H1 (cell line): ENCODE measurements at places on chromosomes 2 and 18. TPM values are rescaled to one million over a fixed set of nuclear protein-coding genes. Genes with fewer than 3 reads are reported as not detected.

- no peaks in the 10 kb centered on the region for H3K27me3 ChIP-seq
- H3K36me3 ChIP-seq: peaks cover 12% of the 10 kb centered on the region
- H3K4me3 ChIP-seq: no peak overlapping the region
- H3K4me1 ChIP-seq: peaks cover 17% of the 10 kb centered on the region
Observed at GRCh38 chr2:99442837-99443236, 47.0 kb downstream of the REV1 start.

- no peaks in the 10 kb centered on the region for H3K4me1 ChIP-seq
- no peaks in the 10 kb centered on the region for H3K36me3 ChIP-seq
- H3K4me3 ChIP-seq: no peak overlapping the region
- no peaks in the 10 kb centered on the region for H3K27me3 ChIP-seq
- peak; percentile 79 for DNase-seq
Observed at GRCh38 chr2:20509770-20510490, 63.1 kb downstream of the RHOB start.

GRCh38 chr2:235740821-235741220 is 247.0 kb downstream of the AGAP1 start:
- H3K27me3 ChIP-seq: no peaks in the 10 kb centered on the region
- no peaks in the 10 kb centered on the region; the same call in 1 of the 2 replicates for H3K36me3 ChIP-seq
- no peak overlapping the region for H3K4me3 ChIP-seq
- DNase-seq: peak; percentile 65
- no peak overlapping the region for H3K27ac ChIP-seq
- H3K4me1 ChIP-seq: no peaks in the 10 kb centered on the region; the same call in 1 of the 2 replicates

GRCh38 chr2:24107-24506 is 22.2 kb downstream of the FAM110C start:
- H3K4me3 ChIP-seq: no peak overlapping the region
- H3K27ac ChIP-seq: no peak overlapping the region
- DNase-seq: no peak
- H3K4me1 ChIP-seq: no peaks in the 10 kb centered on the region

The TOGARAM2 gene
- 0.59 and 1.4 TPM in 2 replicates for total RNA-seq

- H3K4me1 ChIP-seq: peaks cover 4% of the 10 kb centered on the region
- H3K27ac ChIP-seq: no peak overlapping the region
- H3K4me3 ChIP-seq: no peak overlapping the region
- no peaks in the 10 kb centered on the region for H3K36me3 ChIP-seq
- no peak for DNase-seq
Observed at GRCh38 chr18:59145055-59145454, 5.4 kb downstream of the SEC11C start.

- peaks cover 8% of the 10 kb centered on the region for H3K4me1 ChIP-seq
- no peaks in the 10 kb centered on the region for H3K27me3 ChIP-seq
- DNase-seq: peak; percentile 31
- H3K4me3 ChIP-seq: no peak overlapping the region
Observed at GRCh38 chr2:23566241-23567142, 181.5 kb downstream of the KLHL29 start.

DNA sequence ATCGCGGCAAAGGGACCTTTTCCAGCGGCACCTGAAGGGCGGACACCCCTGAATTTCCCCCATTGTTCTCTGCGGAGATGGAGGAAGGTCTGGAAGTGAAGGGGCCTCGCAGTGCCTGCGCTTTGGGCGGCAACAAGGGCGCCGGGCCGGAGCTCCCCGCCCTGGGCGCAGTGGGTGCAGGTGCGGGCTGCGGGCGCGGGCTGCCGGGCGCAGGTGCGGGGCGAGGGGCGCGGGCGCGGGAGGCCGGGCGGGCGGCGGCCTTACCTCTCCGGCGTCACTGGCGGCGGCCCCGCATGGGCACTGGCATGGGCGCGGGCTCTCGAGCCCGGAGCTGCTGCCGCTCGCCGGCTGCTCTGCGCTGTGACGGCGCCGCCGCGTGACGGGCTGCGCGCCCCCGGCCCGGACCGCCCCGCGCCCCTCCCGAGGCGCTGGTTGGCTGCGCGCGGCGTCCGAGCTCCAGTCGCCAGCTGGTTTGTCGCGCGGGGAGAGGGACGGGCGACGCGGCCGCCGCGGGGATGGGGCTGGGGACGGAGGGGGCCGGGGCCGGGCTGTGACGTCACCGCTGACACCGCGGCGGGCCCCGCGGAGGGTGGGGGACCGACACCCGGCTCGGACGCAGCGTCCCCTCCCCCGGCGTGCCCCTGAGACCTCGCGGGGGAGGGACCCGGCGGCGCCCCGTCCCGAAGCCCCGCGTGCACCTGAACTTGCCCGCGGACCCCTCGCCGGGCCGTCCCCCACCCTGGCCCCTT is at the start of gene KIF1A:
KIF1A (minus strand) TSS at position 362 of the 749 bp plus-strand sequence. CDS start 22,467 bp downstream, outside the sequence.
- peaks cover 13% of the 10 kb centered on the region for H3K4me1 ChIP-seq
- H3K27me3 ChIP-seq: no peaks in the 10 kb centered on the region
- peak; percentile 84 for DNase-seq
- peaks cover 7% of the 10 kb centered on the region for H3K36me3 ChIP-seq
- peak within 1 kb of the TSS; percentile 67; the same call in 1 of the 2 replicates for H3K27ac ChIP-seq
- H3K4me3 ChIP-seq: peak within 1 kb of the TSS; percentile 69

The ZNF142 gene
- total RNA-seq: 32.5 and 37.9 TPM in 2 replicates

The UGP2 gene
- 925 and 956 TPM in 2 replicates for total RNA-seq

DNA sequence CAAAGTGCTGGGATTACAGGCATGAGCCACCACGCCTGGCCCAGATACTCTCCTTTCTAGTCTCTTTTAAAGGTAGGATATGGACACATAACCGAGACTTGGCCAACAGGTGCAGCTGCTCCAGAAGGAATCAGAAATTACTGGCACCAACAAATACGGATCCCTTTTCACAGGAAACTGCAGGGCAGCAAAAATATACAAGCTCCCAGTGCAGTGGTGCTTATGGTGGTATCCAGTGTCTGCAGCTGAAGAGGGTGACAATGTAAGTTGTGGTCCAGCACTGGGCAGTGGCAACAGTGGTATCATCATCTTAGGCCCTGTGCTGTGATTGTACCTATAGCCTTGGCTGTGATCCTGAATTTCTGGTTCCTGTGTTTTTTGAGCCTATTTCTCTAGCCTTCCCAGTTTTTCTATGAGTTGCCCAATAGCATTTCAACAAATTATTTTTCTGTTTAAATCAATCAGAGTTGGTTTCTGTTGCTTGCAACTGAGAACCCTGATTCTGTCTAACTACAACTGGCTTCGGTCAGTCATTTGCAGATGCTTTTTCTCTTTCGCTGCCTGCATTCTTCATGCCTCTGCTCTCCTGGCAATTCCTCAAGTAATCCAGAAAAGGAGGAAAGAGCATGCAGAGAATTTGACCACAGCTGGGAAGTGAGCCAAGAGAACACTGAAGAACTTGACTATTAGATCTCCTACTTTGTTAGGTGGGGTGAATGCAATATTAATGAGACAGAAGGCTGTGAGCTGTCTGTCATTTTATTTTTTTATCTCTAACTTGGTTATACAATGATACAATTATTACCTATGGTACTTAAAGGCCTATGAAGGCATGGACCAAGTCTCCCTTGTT is 30.8 kb upstream of the EML4 start:
- H3K27ac ChIP-seq: no peak overlapping the region
- H3K4me1 ChIP-seq: no peaks in the 10 kb centered on the region
- no peak overlapping the region for H3K4me3 ChIP-seq
- no peaks in the 10 kb centered on the region for H3K27me3 ChIP-seq
- H3K36me3 ChIP-seq: no peaks in the 10 kb centered on the region
- no peak for DNase-seq

GRCh38 chr2:118148809-118149208 is 60.5 kb downstream of the INSIG2 start:
- no peak overlapping the region for H3K27ac ChIP-seq
- H3K36me3 ChIP-seq: no peaks in the 10 kb centered on the region
- H3K27me3 ChIP-seq: no peaks in the 10 kb centered on the region
- no peak for DNase-seq

DNA sequence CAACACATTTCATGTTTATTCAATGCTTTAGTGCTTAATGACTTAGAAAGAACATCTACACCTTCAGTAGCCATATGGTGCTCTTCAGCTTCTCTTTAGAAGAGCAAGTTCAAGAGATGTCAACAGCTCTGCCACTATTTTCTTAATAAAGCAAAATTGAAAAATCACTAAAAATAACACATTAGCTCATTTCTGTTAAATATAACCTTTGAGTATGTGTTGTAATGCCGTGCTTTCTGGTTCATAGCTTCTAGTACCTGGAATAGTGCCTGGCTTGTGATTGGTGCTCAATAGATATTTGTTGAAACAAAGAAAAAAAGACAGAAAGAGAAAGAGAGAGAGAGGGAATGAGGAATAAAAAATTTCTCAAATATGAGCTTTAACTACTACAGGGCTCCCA is 349.8 kb upstream of the SPRED2 start:
- H3K4me1 ChIP-seq: no peaks in the 10 kb centered on the region
- H3K4me3 ChIP-seq: no peak overlapping the region
- no peak overlapping the region for H3K27ac ChIP-seq
- DNase-seq: no peak

GRCh38 chr2:118535171-118535817 is 312.2 kb downstream of the EN1 start:
- no peaks in the 10 kb centered on the region for H3K27me3 ChIP-seq
- no peak for DNase-seq
- H3K4me3 ChIP-seq: no peak overlapping the region
- H3K4me1 ChIP-seq: peaks cover 4% of the 10 kb centered on the region; the same call in 1 of the 2 replicates

The PMAIP1 gene
- 75.1 and 84.1 TPM in 2 replicates for total RNA-seq

The TRAPPC12 gene
- 67.3 and 71.8 TPM in 2 replicates for total RNA-seq

GRCh38 chr2:228599297-228599696 is 417.8 kb upstream of the SPHKAP start:
- no peaks in the 10 kb centered on the region for H3K36me3 ChIP-seq
- H3K4me3 ChIP-seq: no peak overlapping the region
- H3K4me1 ChIP-seq: no peaks in the 10 kb centered on the region

DNA sequence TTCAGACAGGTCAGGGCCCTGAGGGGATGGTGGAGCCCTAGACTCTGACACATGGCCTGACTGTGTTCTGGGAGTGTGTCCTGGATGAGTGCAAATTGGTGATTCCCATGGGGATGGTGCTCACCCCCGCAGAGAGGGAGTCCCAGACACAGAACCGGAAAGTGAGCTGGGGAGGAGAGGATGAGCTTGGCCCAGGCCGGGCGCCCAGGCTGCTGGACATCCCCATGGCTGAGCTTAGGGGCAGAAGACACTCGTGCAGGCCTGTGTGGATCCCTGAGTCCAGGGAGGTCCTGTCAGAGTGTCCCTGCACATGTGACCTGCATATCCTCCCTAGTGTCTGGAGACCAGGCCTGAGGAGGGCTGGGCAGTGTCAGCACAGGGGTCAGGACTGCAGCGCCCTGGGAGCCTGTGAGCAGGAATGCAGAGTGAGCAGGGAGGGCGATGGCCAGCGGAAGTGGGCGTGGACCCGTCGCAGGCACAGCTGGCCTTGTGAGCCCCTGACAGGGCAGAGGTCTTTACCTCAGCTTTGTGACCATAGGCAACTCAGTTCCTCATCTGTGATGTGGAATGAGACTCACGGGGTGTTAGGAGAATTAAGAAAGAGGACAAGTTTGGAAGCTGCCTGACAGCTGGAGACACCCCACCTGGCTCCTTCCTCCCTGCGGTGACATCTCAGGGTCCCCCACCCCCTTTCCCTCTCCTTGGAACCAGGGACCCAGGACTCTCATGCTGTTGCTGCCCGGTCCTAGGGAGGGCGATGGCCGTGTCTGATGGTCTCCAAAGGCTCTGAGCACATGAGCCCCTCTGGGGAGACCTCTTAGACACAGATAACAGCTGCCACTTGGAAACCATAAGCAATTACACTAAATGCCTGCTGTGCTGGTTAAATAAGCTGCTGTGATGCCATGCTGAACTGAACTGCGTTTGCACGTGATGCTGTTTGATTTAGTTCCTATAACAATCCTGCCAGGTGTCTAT is 62.6 kb upstream of the HS6ST1 start:
- no peaks in the 10 kb centered on the region for H3K27me3 ChIP-seq
- no peaks in the 10 kb centered on the region for H3K36me3 ChIP-seq
- H3K27ac ChIP-seq: no peak overlapping the region
- H3K4me3 ChIP-seq: no peak overlapping the region
- H3K4me1 ChIP-seq: peaks cover 11% of the 10 kb centered on the region; the same call in 1 of the 2 replicates
- no peak for DNase-seq
